ENCODE measurements at places on chromosomes 2 and 18.

GRCh38 chr2:10977003-10977402, 65.3 kb downstream of the KCNF1 start:
- no peak for DNase-seq

DNA sequence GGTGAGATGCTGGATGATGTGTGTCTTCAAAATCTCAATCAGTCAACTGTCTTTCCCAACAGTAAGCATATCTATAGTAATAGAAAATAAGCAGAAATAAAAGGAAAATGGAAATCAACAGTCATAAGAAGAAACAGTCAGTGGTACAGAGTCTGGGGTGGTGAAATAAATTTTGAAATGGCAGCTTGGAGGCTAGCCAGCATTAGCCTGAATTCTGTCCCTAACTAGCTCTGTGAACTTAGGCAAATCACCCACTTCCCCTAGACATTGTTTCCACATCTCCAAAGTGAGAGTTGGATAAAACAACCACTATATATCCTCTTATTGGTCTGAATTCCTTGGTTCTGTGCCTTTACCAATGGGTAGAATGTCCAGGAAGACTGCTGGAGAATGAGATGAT, 189.7 kb upstream of the REV1 start:
- no peak for DNase-seq

- no peak for DNase-seq
Observed at GRCh38 chr18:59707306-59707705, 10.1 kb upstream of the CCBE1 start.

DNA sequence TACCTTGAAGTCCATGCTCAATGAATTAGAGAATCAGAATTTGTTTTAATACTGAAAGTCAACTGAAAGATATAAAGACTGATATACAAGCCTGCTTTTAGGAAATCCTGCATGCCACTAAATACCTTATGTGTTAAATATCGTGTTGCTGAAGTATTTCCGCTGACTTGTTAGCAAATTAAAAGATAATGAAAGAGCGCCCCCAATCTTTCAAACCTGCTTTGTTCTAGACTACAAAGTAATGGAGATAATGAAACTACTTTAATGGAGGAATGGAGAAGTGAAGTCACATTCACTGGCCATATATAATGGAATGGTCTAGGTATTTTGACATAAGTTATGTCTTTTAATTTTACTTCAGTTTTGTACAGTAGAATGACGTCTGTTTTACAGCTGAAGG, 95.7 kb downstream of the ASXL3 start:
- DNase-seq: no peak

Data from GM12891 (cell line).